ENCODE measurements at places on chromosomes 7 and 10.

- no peak for DNase-seq
Observed at GRCh38 chr7:42790196-42790595, 121.7 kb downstream of the C7orf25 start.

GRCh38 chr10:96830511-96831199 is 1.4 kb upstream of the LCOR start:
- peak; percentile 79 for DNase-seq

- no peak for DNase-seq
Observed at GRCh38 chr10:106436123-106436715, 728.3 kb downstream of the SORCS1 start.

- DNase-seq, result no peak
Observed at GRCh38 chr10:47260505-47261111, 39.4 kb upstream of the GDF10 start.

DNA sequence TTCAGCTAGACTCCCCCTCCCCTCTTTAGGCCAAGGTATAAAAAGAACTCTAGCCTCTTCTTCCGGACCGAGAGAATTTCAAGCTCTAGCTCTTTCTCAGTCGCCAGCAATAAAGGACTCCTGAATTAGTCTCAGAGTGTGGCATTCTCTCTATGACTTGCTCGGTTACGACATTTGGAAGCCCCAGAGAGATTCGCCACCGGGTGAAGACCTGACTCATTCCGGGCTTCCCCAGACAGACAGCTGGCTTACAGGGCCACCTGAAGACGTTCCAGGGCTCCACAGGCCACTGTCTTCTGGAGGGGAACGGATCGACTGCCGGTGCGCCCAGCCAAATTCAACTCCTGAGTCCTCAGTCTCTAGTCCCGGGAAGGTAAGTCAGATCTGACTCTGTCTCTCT is at the start of gene AKR1B15:
TSS of gene AKR1B15 (plus strand) at position 234 of the 400 bp plus-strand sequence. CDS start 15,510 bp downstream, outside the sequence.
- DNase-seq, result no peak

DNA sequence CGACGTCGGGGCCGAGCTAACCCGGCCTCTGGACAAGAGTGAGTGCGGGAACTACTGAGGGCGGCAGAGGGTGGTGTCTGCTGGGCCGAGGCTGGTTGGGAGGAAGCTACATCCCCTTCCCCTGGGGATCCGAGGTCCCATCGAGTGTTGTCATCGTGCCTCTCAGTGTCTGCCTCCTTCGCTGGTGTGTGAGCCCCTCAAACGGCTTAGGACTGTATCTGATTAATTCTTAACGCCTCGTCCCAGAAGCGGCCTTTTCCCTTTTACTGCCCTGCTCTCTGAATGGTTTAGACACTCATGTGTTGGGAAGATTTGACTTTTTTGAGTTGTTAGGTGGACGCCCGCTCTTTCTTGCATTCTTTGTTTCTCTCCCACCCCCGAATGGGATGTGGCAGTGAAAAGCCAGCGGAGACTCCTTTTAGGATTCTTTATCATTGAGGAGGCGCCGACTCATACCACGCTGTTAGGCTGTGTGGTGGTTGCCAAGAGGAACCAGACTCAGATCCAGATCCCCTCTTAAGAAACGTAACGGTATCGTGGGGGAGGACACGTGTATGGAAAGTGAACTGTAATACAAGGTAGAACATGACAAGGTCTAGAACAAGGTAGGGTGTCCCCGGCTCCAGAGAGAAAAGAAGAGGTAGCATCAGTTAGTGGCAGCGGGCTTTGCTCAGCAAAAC is 631 bp downstream of the SUPV3L1 start:
- DNase-seq, result no peak

GRCh38 chr10:127347202-127347959 is 151.0 kb upstream of the INSYN2A start:
- no peak for DNase-seq
